ENCODE measurements at places on chromosomes 16 and 17.

GRCh38 chr17:10155371-10156076, 42.9 kb downstream of the GAS7 start:
- DNase-seq = no peak

DNA sequence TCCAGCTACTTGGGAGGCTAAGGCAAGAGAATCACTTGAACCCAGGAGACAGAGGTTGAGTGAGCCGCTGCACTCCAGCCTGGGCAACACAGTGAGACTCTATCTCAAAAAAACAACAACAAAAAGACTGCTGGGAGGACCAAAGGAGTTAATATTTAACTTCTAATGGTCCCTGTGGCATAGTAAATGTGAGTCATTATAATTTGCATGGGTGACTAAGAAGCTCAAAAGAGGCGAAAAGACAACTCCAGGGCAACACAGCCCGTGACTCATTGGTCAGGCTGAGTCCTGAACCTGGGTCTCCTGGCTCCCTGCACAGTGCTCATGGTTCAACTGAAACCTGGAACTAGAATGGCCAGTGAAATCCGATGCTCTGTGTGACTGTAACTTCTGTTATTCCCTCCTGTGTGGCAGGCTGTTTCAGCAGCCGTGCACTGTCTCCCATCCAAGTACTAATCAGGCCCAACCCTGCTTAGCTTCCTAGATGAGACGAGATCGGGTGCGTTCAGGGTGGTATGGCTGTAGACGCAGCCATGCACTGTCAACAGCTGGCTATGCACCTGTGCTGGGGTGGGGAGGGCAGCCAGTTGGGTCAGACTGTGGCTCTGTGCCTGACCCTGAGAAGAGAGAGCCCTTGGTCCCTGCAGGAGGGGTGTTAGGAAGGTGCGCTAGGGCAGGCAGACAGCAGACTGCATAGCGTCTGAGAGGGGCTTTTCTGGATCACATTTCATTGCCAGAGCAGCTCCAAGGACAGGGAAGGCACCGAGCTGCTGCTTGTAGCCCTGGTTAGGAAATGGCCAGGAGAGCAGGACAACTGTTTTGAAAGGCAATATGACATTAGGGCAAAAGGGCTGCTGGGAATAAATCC, 14.5 kb upstream of the GPRC5C start:
- peak; percentile 87 for DNase-seq

DNA sequence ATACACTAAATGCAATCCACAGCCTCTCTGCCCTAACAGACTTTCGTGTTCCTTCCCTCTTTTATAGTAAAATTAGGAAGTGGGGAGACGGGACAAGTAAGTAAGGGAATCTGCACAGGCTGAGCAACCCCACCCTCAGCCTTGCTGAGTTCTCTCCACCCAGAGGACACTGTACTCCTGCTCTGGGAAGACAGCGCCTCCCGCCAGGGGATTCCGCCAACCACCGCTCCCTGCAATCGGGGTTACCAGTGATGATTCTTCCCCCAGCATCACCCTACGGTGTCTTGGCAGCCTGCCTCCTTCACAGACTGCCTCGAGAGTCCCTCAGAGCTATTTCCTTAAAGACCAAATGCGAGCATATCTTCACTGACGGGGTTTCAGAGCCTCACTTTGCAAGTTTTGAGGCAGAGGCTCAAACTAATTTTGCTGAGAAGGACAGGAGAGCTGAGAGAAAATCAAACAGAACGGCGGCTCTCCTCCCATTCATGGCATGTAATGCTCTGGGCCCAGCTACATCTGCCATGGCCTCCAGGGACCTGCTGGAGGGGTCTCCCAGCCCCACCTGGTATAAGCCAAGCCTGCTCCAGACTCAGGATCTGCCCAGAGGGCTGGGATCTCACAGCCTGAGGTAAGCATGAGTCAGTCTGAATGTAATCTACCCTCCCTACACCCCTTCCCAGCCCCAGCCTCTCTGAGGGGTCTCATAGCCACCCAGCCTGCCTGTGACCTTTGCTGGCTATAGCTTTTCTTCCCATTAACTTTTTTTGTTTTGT, 22.7 kb upstream of the ASGR2 start:
- no peak for DNase-seq

- DNase-seq = peak; percentile 85
These were observed 2.3 kb upstream of the MAP2K3 start for GRCh38 chr17:21282231-21282630.

DNA sequence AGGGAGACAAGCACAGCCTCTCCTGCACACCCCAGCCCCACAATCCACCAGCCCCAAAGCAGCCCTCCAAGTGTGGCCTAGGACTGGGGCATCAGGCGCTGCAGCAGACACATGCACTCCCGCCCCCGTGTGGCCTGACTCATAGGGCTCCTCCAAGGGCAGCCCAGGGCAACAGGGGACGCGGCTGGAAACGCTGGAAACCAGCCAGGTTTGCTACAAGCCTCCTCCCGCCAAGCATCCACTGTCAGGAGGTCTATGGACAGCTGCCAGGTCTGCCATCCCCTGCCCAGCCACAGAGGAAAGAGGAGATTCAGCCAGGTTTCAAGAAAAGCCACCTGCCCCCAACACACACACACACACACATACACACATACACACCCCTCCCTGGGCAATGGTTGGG, 25.8 kb downstream of the SRCIN1 start:
- DNase-seq = no peak

DNA sequence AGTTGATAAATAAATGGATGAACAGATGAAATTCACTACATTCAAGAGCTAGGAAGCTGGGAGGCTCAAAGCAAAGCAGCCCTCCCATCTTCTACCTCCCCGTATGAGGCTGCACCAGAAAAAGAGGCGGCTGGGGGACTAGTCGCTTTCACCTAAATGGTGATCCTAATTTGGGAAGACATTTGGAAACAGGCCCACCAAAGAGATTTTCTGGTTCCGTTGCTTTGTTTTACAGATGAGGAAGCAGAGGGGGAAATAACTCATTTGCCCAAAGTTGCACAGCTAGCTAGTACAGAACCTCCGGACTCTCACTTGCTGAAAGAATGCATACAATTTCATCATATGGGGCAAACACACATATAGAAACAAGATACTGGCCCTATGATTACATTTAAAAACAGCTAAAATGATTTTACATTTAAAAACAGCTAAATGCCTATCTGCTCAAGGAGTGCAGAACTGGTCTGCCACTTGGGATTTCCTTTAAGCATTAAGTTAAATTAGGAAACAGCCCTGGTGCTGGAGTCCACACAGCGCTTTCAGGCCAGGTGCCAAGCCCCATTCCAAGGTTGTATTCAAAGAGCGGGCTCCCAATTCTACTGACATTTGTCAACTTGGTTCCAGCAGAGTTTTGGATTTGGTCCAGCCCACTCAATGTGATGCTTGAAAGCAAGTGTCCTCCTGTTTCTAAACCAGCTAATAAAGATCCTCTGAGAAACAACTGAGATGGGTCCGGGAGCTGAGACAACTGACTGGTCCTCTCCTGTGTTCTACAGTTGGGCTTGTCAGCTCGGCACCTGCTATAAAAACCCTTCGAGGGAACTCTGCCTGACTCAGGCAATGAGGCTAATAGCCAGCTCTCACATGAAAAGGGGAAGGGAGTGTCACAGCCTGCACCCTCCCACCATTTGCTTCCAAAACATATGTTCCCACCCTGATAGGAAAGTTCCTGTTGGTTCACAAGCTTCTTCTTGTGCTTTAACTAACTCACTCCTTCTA, 11.7 kb downstream of the ERN1 start:
- no peak for DNase-seq
